Esophagus mucosa (tissue), 1 donor: ENCODE measurements at places on chromosomes 11 and 22.

DNA sequence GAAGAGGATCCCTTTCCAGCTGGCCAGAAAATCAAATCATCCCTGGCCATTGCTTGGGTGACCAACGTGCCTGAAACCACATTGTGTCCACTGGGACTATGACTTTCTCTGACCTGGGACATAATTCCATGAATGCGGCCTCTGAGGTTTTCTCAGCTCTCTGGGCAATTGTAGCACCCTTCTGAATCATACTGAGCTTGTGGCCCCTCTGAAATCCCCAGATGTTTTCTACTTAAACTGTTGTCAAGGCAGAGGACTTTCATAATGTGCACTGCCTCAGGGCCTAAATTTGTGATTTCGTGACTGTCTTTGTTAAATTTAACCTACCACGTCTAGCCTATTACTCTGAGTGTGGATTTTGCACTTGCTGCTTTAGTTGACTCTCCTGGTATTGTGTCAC is 321.1 kb upstream of the PLET1 start:
- no peak for ATAC-seq

- no peak for ATAC-seq
Observed at GRCh38 chr11:127564810-127565209, 564.2 kb upstream of the KIRREL3 start.

- ATAC-seq = no peak
Observed at GRCh38 chr11:68242616-68243015, 29.2 kb downstream of the C11orf24 start.

DNA sequence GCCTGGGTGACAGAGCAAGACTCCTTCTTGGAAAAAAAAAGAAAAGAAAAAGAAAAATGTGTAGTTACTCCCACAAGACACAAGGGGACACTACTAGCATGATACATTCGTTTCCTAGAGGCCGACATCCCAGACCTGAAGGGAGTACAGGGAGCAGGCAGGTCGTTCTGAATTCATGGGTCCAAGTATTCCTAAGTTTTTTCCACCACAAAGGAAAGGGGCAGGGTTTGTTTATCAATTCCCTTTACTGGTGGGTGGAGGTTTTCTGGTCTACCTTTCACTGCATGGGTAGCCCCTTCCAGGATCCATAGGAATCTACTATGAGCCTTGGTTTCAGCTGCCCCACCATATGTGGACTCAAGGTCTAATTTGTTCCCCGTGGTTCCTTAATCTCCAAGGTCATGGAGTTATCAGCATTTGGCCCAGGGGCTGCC is 11.8 kb downstream of the TIGD3 start:
- peak; percentile 87 for ATAC-seq

- ATAC-seq = no peak
Observed at GRCh38 chr22:44526779-44527126, 28.7 kb upstream of the RTL6 start.

DNA sequence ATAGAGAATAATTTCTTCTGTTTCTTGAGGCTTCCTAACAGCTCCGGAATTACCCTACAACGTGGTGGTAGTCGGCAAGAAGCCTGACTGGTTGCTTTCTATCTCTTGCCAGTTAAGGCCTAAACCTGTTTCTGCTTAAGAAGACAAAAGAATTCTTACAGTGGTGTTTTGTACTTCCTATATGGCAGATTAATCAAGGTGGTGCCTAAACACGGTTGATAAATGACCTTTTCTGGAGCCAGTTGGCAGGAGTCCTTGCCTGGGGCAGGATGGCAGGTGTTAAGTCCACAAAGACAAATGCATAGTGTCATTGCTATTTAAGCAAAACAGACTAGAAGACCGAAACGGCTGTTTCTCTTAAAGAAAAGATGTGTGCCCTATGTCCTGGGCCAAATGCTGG is 9.9 kb downstream of the GVQW3 start:
- peak; percentile 92 for ATAC-seq

GRCh38 chr11:129895126-129896041 is at the start of gene NFRKB:
Gene NFRKB (minus strand): TSS chr11:129895578. CDS start chr11:129892849, 2,729 bp downstream.
- peak; percentile 99 for ATAC-seq

DNA sequence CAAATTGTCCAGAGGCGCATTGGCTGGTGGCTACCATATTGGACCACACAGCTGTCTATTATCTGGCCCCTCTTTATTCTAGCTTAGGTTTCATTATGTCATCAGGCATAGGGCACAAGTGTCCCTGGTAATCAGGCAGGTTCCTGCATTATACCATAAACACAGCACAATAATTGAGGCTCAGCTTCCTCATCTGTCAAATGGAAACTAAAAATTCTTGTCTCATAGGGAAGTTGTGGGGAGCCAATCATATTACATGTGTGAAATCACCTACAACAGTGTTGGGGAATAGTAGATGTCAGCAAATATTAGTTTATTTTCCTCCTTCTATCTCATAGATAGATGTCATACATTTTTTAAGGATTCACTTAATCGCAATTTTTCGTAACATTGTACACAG is 231.0 kb upstream of the SORL1-AS1 start:
- ATAC-seq = no peak

GRCh38 chr22:17161991-17162390 is 2.9 kb upstream of the HDHD5 start:
- no peak for ATAC-seq

GRCh38 chr11:115500547-115501501 is 3.4 kb downstream of the CADM1 start:
- no peak for ATAC-seq

- ATAC-seq = no peak
Observed at GRCh38 chr11:31106326-31106725, 263.2 kb downstream of the DCDC1 start.

DNA sequence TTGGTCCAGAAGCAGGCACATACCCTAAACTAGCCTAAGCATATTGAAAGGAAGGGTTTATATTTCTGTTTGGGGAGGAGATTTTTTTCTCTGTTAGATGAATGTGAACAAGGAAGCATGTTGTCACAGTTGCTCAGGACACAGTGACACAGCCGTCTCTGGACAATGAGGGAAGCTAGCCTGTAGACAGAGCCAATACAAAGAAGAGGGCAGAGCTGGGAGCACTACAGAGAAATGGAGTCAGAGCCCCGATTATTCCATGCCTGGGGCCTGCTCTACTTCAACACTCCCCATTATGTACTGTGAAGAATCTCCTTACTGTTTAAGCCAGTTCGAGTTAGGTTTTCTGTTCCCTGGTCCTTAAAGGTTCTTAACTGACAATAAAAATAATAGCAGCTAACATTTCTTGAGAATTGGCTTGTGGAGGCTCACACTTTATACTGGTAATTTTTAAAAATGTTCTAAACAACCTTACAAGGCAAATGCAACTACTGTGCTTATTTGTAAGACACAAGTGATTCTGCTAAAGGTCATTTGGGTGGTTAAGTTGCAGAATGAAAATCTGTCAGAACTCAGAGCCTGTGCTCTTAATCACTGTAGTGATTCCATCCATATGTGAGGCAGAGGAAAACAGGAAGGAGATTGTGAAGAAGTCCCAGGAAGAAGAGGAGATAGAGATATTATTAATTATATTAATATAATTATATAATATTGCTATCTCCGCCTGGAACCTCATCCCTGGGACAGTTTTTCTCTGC is 58.8 kb upstream of the RRAS2 start:
- ATAC-seq = no peak

DNA sequence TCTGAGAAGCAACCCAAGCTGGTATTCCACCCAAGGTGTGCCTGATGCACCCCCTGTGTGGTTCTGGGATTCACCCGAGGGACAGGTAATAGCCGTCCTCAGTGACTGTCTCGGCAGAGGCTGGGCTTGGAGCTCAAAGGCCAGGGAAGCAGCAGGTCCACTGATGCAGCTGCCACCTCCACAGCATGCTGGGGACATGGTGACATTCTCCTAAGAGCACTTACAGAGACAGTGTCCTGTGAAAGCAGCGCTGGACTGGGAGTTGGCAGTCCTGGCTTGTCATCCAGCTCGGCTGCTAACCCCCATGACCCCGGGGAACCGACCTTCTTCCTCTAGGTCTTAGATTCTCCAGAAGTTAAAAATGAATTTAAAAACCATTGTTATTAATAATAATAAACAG is 72.8 kb downstream of the RPUSD4 start:
- no peak for ATAC-seq

GRCh38 chr22:38133331-38133730 is 22.8 kb upstream of the BAIAP2L2 start:
- ATAC-seq = no peak

DNA sequence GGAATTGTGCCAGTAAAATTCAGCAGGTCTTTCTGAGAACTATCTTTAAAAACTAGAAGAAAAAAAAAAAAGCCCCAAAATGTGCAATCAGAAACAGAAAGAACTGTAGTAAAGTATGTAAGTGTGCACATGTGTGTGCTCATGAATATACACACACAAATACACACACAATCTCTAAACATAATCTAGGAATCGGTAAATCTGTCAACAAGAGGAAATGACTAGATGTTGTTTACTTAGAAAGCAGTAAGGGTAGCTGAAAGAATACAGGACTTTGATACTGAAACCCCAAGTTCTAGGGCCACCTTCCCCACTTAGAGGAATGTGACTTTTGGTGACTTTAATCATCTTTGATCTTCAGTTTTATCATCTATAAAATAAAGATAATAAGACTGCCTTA is 13.2 kb downstream of the UEVLD start:
- no peak for ATAC-seq

DNA sequence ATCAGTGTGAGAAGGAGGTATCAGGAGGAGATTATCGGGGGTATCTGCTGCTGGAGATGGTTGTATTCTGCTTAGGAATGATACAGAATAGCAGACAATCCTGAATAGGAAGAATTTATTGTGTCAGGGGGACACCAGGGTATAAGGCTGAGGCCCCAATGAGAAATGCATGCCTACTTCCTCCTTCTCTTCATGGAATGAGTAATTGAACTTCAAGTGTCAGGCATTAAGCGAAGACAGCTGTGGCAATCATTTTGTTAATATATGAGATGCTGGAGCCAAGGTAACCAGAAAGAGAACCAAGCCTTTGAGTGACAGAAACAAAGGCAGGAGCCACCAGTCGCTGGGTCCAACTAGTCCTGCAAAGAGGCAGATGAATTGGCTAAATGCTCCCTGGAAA is 49.1 kb downstream of the KIRREL3 start:
- ATAC-seq = no peak
